ENCODE measurements at places on chromosomes 6 and 20.

DNA sequence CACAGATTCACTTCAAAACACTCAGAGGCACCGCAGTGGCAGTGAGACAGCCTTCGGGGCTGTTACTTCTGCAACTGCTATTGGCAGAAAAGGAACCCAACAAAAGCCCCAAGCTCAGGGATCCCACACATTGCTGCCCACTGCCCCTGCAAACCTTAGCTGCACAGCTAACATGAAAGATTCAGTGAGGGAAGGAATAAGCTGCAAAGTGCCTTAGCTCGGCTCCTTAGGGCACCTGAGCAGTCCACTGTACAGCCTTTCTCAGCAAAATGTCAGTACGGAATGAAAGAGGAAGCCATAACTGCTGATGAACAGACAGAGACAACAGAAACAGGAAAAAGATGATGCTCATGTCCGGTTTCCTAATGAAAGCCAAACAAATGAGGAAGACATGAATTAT lies 179.7 kb upstream of the SHLD1 start:
- no peak for DNase-seq

- DNase-seq, result no peak
These were observed 350.1 kb upstream of the TSHZ2 start for GRCh38 chr20:52622081-52622480.

DNA sequence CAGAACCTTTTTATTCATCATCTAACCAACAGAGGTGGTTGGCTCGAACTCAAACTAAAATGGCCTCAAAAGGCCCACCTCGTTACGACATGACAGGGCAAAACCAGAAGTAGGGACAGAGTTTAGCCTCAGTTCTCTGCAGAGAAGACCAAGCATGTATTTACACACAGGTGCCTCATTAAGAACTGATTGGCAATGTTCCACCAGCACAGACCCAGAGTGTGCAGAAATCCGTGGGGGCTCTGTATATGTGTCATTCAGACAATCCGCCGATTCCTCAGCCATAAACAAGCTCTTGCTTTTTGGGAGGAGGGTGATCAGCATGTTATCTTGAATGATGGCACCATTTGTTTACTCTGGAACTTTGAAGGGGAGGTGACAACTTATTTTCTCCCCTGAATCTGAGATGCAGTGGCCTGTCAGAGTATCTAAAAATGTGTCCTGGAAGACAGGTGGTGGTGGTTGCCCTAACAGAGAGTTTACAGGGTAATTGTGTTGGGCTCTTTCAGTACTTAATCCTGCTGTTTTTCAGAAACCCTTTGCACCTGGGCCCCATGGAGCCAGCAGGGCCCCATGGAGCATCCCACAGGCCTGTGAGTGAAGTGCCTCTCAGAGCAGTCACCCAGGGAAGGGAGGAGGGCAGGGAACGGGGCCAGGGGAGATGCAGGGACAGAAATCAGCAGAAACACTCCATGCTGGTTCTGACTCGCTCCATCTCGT lies 29.1 kb upstream of the C20orf203 start:
- no peak for DNase-seq

- no peak for DNase-seq
These were observed 626.1 kb downstream of the COL12A1 start for GRCh38 chr6:74579794-74580193.

GRCh38 chr6:25628471-25629197 lies 23.4 kb upstream of the SCGN start:
- no peak for DNase-seq

All from activated naive CD4-positive, alpha-beta T cell treated with anti-CD3 and anti-CD28 coated beads, Interleukin-2, amount 50 U/mL, for 72 hours (primary cell).